ENCODE measurements at places on chromosomes 3 and 15.

GRCh38 chr15:71889385-71889784 lies 79.0 kb downstream of the NR2E3 start:
- no peak for DNase-seq

DNA sequence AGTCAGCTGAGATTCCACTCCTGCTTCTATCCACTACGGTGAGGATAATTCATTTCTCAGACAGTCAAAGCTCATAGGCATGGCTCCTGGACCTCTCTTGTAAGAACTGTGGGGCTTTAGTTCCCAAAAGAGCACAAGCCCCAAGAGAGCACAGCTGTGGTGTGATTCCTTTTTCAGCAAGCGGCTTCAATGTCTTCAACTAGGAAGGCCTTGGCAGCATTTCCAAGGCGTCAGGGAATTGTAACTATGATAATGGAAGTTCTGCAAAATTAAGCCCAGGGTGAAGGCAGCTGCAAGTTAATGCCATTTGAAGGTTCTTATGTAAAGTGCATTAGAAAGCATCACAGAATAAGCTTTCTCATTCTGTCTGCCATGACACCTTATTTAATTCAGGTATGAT lies 657.1 kb downstream of the GRM7 start:
- DNase-seq = no peak

- no peak for DNase-seq
Observed at GRCh38 chr3:164380156-164380555, 698.1 kb downstream of the SI start.

DNA sequence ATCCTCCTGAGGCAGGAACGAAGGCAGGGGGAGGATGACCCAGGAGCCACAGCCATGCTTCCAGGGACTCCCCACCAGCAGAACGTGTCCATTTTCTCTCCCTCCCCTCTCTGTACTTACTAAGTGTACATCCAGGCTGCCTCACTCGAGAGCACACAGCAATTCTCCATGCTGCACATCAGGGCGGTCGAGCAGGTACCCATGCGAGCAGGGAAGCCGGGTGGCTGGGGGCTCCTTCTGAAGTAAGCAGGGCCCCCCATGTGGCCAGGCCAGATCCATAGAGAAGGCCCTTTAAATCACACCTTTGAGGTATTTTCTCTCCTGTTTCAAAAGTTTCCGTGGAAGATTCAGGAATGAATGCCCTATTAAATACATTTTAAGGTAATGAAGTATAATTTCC lies 41.2 kb upstream of the SLC6A11 start:
- DNase-seq = no peak
